ENCODE measurements at places on chromosomes 6 and 20. TPM values are rescaled to one million over a fixed set of nuclear protein-coding genes. Genes with fewer than 3 reads are reported as not detected.

SPDEF gene
- polyA plus RNA-seq = not detected

LY6G6D gene
- not detected for polyA plus RNA-seq

F13A1 gene
- polyA plus RNA-seq = not detected

GHRH gene
- not detected for polyA plus RNA-seq

SPEF1 gene
- polyA plus RNA-seq = 0.12 TPM

HCRTR2 gene
- not detected for polyA plus RNA-seq

HLA-DOB gene
- not detected for polyA plus RNA-seq

ANKRD66 gene
- polyA plus RNA-seq = not detected

RBBP8NL gene
- polyA plus RNA-seq = not detected

DNA sequence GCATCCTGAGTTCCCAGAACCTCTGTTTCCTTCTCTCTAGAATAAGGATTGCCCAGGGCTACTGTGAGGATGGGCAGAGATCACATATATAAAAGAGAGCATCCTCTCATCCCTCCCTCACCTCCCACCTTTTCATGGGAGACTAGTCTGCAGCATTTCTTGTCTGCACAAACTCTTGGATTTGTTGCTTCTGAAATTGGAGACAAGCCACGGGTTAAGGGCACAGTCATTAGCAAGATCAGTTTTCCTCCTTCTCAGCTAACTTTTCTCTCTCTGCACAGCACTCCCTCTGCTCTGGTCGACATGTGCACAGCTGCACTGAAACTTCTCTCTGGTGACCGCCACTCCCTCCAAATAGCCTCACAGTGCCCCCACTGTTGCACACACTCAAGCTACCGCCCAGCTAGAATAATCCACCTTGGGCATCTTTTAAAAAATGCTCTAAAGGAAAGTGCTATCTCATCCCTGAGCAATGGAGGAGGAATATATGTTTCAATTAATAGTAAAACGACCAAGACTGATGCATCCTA is 50.9 kb upstream of the DUSP22 start:
- no peak for DNase-seq

DNA sequence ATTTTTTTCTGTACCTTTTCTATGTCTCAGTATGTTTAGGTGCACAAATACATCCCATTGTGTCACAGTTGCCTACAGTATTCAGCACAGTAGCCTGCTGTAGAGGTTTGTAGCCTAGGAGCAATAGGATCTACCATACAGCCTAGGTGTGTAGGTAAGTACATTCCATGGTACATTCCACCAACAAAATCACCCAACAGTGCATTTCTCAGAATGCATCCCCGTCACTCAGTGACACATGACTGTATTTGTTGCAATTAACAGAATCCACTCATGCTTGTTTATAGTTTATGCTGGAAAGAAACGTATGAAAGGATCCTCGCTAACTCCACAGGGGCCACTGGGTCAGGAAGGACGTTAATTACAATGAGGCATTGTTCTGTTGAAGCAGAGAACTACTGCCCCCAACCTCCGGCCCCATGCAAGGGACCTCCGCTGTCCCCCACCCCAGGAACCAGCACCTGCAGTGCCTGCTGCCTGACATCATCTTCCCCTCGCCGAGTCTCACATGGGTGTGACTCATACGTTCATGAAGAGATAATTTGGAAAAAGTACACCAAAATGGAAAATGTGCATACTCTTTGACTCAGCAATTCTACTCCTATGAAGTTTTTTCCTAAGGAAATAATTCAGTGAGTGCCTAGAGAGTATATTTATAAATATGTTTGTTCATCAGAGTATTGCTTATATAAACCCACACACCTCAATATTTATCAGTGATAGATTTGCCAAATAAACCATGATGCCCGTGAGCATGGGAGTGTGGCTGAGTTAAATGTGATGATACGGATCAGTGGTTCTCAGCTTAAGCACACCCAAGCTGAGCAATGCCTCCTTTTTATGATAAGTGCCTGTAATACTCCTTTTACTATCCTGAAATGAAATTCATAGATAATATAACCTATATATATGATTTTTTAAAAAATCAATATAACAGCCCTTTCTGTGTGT is 156.4 kb upstream of the ECI2 start:
- DNase-seq = no peak

DNA sequence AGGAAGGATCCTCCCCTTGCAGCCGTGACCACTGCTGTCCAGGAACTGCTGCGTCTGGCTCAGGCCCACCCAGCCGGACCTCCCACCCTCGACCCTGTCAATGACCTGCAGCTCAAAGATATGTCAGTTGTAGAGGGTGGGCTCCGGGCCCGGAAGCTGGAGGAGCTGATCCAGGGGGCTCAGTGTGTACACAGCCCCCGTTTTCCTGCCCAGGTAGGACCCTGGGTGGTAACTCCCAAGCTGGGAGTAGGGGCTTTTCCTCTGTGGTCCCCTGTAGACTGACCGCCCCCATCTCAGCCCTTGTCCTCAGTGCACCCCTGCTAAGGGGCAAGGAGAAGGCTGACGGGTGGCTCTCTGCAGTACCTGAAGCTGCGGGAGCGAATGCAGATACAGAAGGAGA is 3.6 kb downstream of the DXO start:
- no peak for DNase-seq

- DNase-seq = no peak
These were observed 37.6 kb downstream of the OR2B6 start for GRCh38 chr6:27994616-27995015.

GRCh38 chr6:111808493-111808892 is 64.8 kb downstream of the FYN start:
- DNase-seq = no peak

GRCh38 chr6:134123666-134124208 is 71.3 kb upstream of the SLC2A12 start:
- peak; percentile 75 for DNase-seq

GRCh38 chr6:151481786-151482185 is 12.0 kb upstream of the CCDC170 start:
- DNase-seq = no peak

DNA sequence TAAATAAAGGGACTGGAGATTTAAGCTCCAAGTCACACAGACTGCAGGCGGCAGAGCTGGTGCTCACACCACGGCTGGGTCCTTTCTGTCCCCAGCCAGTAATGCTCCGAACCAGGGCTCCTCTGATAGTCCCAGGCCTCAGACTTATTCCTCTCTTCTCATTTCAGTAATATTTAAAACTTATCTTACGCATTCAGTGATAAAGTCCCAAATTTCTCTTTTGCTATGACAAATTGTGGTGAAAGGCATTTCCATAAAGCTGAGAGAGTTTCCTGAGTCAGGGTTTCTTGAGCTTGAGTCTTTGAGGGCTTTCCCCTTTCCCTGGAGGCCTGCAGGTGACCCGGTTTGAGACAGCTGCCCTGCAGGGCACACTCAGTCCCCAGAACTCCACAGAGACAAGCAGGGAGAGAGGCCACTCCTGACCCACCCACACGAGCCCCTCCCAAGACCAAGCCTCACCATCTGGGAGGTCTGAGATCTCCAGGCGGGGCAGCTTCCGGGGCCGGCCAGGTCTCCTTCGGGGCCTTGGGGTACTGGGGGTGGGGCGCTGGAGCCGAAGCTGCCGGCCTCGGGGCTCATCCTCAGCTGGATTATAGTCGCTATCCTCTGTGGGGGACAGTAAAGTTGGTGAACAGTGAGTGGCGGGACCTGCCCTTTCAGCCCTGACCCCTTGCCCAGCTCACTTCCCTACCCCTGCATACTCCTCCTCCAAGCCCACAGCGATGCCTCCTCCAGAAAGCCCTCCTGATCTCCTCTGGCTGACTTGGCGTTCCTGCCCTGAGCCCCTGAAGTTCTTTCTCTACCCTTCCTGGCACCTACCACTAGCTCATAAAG is 6.6 kb downstream of the ZNF335 start:
- no peak for DNase-seq

DNA sequence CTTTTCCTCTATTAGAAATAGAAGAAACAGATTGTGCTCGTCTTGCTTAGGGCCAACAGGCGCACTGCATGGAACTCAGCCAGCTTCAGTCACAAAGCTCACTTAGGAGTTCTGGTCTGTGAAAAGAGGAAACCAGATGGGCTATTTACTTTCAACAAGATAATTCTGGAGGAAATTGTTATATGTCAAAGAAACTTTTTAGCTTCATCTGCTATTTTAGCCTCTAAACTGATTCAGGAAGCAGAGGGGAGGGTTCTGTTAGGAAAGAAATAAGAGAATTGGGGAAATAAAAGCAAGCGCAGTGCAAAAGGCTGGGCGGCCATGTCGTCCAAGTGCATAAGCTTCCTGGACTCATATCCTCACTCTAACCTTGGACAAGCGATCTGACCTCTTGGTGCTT is 21.3 kb downstream of the PRKN start:
- no peak for DNase-seq

DNA sequence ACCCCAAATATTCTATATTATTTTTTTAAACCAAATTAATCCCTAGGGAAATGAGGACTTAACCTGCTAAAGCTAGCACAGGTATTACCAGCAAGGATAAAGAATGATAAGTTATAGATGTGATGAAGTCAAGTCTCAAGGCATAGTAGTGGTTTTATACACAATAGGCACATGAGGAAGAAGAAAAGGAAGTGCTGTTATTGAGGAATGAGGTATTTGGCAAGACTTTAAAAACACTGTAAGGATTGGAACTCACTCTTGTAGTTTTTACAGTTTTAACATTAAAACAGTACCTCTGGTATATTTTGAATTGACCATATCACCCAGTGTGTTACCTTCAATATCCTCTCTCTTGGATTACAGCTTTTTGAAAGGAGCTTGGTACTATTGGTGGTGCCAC is 54.6 kb downstream of the PHF3 start:
- no peak for DNase-seq

DNA sequence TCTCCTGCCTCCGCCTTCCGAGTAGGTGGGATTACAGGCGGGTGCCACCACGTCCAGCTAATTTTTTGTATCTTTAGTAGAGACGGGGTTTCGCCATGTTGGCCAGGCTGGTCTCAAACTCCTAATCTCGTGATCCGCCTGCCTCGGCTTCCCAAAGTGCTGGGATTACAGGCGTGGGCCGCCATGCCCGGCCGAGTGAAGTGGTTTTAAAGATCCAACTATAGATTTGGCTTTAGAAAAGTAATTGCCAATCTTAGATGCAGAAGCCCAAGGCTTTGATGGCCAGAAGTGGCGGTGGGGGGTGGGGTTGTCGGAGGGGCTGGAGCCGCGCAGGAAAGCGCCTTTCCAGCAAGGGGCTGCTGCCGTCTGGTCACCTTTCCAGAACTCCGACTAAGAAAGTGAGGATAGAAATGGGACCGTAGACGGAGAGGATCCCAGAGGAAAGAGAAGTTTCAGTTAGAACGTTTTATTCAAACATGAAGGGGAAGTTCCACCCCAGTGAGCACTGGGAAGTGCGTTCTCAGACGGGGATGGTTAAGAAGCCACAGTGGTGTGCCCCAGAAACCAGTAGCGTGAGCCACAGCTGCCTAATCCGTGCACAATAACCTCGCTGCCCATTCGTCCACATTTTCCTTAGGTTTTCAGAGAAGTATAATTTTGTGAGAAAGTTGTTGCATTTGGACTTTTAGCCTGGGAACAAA is 69.7 kb downstream of the DLL1 start:
- no peak for DNase-seq

GRCh38 chr20:51750037-51750769 is 18.0 kb downstream of the ATP9A start:
- peak; percentile 76 for DNase-seq

- DNase-seq = no peak
These were observed 138.1 kb downstream of the ATXN1 start for GRCh38 chr6:16623029-16623653.

DNA sequence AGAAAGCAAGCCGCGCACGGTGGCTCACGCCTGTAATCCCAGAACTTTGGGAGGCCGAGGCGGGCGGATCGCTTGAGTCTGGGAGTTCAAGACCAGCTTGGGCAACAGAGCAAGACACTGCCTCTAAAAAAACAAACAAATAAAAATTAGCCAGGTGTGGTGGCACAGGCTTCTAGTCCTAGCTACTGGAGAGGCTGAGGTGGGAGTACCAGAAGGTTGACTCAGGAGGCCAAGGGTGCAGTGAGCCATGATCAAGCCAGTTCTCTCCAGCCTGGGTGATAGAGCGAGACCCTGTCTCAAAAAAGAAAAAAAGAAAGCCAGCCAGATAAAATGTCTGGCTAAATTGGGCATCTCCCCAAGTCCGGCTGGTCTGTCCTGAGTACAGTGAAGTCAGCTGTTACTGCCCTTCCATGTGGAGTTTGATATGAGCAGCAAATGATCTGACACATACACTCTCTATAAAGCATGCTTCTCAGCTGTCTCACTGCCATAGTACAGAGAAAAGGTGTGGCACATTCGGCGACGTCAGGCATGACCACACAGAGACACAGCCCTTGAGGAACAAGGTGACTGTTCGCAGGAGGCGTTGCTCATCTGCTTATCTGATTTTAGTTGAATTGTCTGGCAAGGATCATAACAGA is 13.0 kb downstream of the CD83 start:
- DNase-seq = no peak

- DNase-seq = no peak
These were observed 273.1 kb downstream of the CLIC5 start for GRCh38 chr6:45742591-45742990.

- no peak for DNase-seq
These were observed 562 bp downstream of the MOCS1 start for GRCh38 chr6:39933669-39934130.

DNA sequence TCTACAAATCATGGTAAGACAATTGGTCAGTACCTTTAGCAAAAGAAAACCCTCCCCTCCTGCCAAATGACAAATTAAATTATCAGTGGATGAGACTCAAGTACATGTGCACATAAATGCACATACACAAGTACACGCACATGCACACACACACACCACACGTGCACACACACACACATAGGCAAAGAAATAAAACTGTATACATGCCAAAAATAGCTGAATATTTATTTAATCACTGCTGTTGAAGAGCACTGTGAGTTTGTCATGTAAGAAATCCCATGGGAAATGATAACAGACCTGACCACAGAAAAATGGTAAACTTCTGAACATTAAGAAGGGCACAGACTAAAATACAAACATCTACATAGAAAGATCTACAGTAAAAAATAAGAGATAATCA is 46.6 kb upstream of the TNFAIP3 start:
- no peak for DNase-seq

- no peak for DNase-seq
These were observed 9.6 kb downstream of the L3MBTL3 start for GRCh38 chr6:130027948-130028347.

DNA sequence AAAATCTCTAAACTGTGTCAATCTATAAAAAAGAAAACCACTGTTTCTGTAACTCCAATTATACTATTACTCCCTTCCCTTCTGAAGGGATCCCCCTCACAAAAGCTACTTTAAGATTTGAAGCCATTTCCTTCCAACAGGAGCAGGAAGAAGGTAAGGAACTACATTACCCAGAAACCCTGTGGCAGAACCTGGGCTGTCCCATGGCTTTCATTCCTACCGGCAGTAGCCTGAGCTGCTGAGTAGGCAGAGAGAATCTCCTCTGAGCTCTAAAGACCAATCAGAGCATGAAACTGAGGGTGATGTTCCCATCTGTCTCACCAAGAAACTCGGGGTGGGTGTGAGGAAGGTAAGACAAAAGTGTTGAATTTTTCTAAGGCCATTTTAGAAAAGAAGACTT is 108.0 kb upstream of the LRFN2 start:
- no peak for DNase-seq

GRCh38 chr20:64146301-64146935 is 17.8 kb upstream of the MYT1 start:
- no peak for DNase-seq

- DNase-seq = no peak
These were observed 106.7 kb upstream of the DTNBP1 start for GRCh38 chr6:15769511-15770018.

- no peak for DNase-seq
These were observed 40.7 kb downstream of the CPXM1 start for GRCh38 chr20:2759603-2760296.

All from AG04450 (cell line).